ENCODE measurements at places on chromosomes 2 and 18. TPM values are rescaled to one million over a fixed set of nuclear protein-coding genes. Genes with fewer than 3 reads are reported as not detected.

The CYP26B1 gene
- 0.56 TPM for polyA plus RNA-seq

The REEP1 gene
- 121 TPM for polyA plus RNA-seq

The SERPINB10 gene
- polyA plus RNA-seq = not detected

The PIEZO2 gene
- polyA plus RNA-seq = 0.12 TPM

Data from neural cell (in vitro differentiated cells).